NCI-H1417 treated with DMSO at 0.1 percent for 48 hours (cell line): ENCODE measurements at places on chromosomes 4 and X.

- no peak for DNase-seq
These were observed 10.4 kb upstream of the HPGDS start for GRCh38 chr4:94352996-94353395.

DNA sequence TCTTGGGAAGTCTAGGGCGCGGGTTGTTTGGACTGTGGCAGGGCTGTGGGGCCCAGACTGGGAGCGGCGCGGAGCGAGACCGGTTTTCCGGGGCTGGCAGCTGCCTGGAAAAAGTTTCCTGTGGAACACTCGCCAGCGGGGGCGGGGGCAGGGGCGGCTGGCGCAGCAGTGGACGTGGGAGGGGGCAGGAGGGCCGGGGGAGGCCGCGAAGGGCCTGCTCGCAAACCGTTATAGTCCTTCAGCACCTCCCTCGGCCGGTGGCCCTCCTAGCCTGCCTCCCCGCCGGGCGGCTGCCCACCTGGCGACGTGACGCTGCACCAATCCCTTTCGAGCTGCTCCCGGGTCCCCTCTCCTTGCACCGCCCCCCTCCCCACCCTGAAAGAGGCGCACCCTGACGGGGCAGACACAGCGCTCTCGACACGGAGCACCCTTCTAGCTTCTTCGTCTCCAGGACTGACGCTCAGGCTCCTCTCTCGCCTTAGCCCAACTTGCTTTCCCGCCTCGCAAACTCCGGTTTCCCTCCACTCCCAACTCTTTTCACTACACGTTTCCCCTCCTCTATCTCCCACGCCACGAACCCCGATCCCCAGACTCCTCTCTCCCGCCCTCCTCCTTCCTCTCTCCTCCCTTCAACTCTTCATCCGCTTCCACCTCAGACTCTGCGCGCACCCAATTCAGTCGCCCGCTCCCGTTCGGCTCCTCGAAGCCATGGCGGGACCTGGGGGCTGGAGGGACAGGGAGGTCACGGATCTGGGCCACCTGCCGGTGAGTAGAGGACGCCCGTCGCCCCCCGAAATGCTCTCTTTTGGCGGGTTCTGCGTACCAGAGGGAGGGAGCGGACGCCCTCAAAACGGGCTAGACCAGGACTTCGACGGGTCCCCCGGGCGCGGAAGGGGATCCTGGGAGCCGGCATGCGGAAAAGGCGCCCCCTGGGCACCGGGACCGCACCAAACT lies at the start of gene NRK:
NRK (plus strand) TSS at position 402 of the 954 bp plus-strand sequence; CDS start at position 709, 307 bp downstream.
- no peak for DNase-seq

GRCh38 chr4:86185659-86186058 lies 174.2 kb downstream of the MAPK10 start:
- no peak for DNase-seq

GRCh38 chrX:150702966-150703694 lies 9.9 kb downstream of the MTMR1 start:
- DNase-seq = no peak

DNA sequence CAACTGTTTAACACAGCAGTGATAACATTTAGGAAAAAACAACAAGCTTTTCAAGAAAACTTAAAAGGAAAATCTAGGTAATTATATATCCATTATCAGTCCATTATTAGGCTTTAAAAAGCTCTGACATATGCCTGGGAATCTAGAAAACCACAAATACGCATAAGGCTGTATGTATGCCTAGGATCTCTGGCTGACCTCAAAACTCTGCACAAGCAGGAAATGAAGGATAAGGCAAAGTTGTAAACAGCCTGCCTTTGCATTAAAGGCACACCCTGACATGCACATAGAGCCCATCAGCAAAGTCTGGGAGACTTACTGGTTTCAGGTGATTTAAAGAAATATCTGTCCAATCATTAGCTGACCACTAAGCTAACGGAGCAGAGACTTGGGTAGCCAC lies 14.0 kb downstream of the TIMP1 start:
- no peak for DNase-seq

- DNase-seq = no peak
These were observed 264.6 kb upstream of the HAND2 start for GRCh38 chr4:173794662-173795061.

- no peak for DNase-seq
These were observed 69.4 kb upstream of the HGFAC start for GRCh38 chr4:3372264-3372932.

DNA sequence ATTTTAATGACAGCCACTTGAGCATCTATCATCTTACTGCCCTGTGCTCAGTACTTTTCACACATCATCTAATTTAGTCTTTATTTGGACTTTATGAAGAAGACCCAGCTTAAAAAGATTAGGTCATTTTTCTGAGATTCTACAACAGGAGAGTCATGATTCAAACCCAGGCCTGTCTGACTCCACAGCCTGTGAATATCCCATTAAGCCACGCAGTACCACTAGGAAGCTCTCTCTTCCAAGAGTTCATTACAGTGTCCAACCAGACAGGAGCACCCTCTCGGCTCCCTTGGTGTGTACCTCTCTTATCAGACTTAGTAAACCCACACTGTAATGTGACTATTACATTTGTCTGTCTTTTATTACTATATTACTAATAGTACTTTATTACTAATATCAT lies 332.8 kb downstream of the DHX15 start:
- no peak for DNase-seq

DNA sequence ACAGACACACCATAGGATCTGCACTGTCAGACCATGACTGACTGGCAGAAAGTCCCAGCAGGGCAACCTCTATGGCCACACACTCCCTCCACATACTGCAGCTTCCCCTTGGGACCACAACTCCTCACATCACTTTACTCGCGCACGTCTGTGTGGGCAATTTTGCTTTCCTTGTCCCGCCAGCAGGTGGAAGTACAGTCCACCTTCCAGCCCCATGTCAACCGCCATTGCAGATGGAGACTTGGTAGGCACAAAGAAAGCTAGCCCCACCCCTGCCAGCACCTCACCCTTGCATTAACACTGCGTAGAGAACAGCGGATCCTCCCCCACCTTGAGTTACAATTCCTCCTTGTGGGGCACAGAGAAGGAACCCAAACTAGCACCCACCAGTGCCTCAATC lies 74.4 kb upstream of the NAP1L2 start:
- DNase-seq = no peak

DNA sequence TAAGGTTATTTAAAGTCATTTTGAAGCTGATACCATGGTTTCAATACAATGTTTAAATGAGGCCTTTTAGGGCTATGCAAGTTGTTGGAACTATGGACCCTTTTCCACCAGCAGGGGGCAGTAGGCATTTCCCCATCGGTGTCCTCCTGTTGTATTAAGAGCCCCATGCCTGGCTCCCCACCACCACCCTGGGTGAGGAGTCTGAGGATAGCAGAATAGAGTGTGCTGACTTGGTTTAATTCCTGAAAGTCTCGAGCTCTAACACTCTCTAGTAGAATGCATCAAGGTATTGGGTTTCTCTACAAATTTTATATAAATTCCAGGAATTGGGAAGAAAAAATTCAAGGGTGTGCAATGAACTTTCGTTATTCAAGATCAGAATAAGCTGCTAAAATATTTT lies 234.8 kb upstream of the JADE1 start:
- no peak for DNase-seq
